ENCODE measurements at places on chromosomes 4 and X.

DNA sequence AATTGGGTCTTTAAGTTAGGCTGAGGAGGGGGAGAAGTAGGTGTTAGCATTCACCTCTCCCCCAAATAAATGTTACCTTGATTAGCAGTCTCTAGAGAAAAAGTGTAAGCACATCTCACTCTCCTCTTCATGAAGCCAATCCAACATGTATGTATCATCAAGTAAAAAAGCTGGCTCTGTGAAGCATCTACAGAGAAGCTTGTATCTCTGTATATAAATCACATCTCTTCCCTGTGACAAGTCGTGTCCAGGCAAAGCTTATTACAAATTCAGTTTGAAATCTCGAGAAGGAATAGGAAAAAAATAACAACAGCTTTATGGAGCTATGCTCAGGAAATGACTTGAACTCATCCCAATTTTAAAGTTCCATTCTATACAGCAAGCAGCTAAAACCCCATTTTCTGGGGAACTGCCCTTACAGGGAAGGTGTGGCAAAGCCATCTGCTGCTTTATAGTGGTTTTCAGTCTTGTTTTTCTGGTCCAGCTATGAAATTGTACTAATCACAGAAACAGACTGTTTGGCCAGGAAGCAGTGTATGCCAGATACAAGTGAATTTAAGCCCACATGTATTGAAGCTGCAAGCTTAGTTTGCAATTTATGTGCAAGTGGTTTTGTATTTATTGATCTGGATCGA lies 313.3 kb upstream of the NOCT start:
- DNase-seq: no peak

- DNase-seq: no peak
Observed at GRCh38 chr4:7183780-7184460, 8.4 kb upstream of the SORCS2 start.

GRCh38 chrX:119729408-119730201 lies 28.8 kb upstream of the SOWAHD start:
- DNase-seq: peak; percentile 48

DNA sequence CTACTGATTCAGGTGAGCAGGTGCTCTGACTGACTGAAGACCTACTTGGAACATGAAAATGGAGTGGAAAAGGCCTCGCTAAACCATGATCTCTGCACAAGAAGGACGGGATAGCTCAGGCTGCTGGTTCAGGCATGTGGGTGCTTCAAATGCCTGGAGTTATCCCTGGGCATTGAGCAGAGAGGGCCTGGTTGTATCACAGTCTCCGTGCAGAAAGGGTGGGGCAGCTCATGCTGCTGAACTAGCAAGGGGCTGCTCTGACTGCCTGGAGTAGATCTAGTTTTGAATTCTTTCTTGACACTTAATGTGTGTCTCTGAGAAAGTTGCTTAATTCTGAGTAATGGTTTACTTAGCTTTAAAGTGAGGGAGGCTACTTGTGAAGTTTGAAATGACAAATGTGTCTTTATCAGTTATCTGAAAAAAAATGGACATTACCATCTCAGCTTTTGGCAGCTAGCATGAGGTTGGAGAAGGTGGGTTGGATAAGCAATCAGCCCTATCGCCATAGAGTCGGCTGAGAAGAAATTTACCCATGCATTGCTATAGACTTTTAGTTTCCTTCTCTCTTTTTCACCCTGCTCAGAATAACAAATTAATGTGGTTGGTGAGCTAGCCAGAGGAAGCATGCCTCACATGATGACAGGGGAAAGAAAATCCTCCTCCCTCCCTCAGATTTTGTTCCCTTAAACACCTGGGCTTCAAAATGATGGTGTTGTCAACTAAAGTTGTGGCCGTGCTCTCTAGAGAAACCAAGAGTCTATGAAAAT lies 832.4 kb downstream of the STIM2 start:
- no peak for DNase-seq

- DNase-seq: no peak
Observed at GRCh38 chrX:103927030-103927429, 35.4 kb upstream of the TMSB15B start.

DNA sequence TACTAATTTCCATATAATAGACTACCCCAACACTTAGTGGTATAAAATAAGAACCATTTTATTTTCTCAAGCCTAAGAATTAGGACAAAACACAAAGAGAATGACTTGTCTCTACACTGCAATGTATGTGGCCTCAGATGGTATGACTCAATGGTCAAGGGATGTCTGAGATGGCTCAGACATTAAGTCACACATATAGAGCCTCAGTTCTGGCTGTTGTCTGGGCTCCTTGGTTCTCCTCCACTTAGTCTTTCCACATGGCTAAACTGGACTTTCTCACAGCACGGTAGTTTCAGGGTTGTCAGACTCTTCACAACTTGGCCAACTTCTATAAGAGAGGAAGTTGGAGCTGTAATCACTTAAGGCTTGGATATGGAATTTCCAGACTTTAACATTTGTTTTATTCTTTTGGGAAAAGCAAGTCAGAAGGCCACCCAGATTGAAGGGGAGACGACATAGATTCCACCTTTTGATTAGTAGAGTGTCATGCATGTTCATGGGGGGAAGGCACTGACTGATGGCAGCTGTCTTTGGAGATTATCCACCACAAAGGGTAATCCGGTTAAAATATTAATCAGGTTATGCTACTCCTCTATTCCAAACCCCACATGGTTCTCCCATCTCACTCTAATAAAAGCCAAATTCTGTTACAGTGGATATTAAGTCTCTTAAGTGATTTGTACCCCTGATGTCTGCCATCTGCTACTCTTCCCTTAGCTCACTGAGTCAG lies 9.4 kb downstream of the IL15 start:
- peak; percentile 57 for DNase-seq

- no peak for DNase-seq
Observed at GRCh38 chr4:1873291-1873690, 2.1 kb downstream of the NSD2 start.

GRCh38 chrX:27598312-27598711 lies 8.2 kb downstream of the DCAF8L2 start:
- DNase-seq: no peak

- no peak for DNase-seq
Observed at GRCh38 chrX:85996555-85996954, 50.8 kb downstream of the CHM start.

DNA sequence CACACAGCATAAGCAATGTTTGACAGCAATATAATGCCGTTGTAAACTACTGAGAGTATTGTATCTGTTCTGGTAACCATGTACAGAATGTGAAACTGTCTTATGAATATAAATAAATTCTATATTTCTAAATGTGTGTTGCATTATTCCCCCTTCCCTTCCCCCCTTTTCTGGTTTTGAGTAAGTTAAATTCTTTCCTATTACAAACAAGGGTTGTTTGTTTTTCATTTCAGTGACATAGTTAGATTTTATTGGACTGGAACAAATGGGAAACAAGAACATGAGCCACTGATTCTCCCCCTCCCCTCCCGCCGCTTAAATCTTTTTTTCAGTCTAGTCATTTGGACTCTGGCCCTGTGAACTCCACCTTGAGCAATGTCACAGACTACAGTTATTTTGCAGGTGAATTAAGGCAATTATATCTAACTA lies 69.8 kb downstream of the GPAT3 start:
- DNase-seq: no peak

DNA sequence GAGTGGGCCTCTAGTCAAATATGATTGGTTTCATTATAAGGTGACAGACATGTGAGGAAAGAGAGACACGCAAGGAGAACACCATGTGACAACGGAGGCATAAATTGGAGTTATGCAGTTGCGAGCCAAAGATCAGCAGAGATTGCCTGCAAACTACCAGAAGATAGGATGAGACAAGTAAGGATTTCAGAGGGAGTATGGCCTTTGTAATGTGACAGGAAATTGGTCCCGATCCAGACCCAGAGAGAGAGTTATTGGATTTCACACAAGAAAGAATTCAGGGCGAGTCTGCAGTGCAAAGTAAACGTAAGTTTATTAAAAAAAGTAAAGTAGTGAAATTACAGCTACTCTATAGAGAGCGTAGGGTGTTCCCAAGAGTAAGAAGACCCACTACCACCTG lies 35.7 kb upstream of the NDST4 start:
- no peak for DNase-seq

GRCh38 chr4:3145234-3145924 lies 70.9 kb downstream of the HTT start:
- DNase-seq: peak; percentile 22

DNA sequence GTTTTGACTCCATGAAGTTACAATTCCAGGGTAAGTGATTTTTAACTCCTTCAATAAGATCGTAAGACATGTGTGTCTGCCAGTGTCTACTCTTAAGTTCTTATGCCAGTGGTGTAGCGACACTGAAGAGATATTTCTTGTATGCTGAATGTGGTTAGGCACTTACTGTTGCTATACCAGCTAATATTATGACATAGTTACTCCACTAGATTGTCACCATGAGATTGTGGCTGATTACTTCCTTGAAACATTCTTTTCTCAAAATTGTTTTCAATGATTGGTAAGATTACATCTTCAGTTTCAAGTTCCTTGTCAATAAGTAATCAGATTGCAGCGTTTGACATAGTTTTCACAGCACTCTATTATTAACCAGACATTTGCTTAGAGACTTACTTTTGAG lies 60.6 kb upstream of the PAGE5 start:
- DNase-seq: no peak

DNA sequence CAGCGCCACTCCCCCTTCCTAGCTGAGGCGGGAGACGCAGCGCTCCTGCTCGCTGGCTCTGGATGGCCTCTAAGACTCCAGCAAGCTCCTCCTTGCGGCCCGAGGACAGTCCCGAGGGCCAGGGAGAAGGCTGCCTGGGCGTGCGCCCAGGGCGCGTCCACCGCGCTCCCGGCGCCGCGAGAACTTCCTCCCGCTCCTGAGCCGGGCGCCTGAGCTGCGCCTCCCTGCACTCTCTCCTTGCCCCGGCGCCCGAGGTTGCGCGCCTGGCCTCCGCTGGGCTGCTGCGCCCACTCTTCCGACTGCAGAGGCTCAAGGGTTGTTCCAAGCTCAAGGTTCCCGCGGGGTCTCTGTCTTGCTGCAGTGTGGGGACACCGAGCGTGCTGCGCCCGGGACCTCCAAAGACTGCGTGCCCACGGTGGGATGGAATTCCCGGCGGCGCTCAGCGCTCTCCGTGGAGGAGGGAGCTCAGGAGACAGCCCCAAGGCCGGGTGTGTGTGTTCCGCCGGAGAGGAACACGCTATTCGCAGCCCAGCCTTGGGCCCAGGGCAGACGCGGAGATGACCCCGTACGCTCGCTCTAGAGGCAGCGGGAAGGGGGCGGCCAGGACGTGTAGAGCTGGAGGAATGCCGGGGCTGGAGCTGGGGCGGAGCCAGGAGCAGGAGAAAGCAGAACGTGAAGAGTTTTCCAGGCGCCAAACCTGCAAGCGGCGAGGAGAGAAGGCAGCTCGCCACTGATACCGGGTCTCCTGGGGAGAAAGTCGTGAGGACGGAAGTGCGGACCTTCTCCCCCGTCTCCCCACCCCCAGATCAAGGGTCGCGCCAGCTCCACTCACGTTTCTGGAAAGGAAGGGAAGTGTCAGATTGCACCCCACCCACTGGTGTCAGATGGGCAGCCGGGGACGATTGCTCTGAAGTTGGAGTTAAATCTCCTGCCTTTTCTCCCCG lies at the start of gene ARHGAP6:
Gene ARHGAP6, minus strand, starts transcription at position 753 of the 944 bp plus-strand sequence. CDS start 1,092 bp downstream, outside the sequence.
- peak; percentile 30 for DNase-seq

DNA sequence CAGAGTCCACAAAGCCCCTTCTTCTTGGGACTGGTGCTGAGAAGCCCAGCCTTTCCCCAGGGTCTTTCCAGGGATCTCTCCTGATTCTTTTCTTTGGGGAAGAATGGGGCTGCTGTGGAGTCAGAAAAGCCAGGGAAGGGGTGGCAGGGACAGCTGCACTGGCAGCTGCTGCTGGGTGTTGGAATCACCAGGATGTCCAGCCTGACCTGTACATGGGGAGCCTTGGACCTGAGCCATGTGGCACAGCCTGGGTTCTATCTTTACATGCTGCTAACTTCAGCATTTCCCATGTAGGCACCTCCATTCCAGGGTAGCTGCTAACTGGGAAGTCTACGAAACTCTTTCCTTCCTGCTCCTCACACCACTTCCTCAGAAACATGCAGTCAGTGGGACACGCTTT lies 36.0 kb downstream of the MED28 start:
- no peak for DNase-seq

DNA sequence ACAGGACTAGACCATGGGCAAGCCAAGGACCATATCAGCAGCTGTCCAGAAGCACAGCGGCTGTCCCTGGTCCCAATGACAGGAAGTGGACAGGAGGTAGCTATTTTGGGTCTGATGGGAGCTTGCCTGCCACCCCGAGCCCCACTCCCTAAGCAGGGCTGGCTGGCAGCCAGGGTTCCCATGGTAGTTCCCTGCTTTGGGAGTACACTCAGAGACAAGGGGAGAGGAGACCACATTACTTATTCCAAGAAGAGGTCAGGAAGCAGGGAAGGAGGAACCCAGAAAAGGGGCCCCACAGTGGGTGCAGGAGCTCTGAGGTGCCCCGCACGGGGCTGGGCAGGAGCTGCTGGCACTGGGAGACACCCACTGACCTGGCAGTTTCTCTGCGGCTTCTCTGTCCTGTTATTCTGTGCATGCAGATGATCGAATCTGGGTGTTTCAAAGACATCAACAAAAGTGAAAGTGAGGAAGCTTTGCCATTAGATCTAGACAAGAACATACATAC lies 36.3 kb downstream of the HTT-AS start:
- no peak for DNase-seq

DNA sequence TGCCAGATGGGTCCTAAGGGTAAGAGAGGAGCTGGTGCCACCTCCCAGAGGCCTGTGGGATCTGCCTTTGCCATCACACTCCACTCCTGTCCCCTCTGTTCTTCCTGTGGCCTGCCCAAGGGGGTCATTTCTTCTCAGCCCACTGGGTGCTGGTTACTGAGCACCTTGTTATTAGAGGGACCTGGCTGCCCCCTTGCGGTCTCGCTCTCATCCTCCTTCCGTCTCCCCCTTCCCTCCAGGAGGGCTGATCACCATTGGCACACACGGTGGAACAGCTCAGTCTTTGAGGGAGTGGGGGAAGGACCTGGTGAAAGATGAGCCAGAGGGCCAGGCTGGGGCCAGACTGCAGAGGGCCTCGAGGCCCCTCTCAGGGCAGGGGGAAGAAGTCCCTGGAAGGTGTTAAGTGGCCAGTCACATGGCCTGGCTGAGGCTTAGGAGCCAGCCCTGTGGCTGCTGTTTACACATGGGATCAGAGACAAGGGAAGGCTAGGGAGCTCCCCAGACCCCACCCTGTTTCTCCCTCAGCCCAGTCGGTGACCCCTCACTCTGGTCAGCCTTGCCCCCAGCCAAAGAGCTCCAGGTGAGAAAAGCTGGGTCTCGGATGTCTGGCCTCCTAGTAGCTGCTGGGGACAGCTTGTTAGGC lies 68.1 kb downstream of the MTMR1 start:
- DNase-seq: no peak

DNA sequence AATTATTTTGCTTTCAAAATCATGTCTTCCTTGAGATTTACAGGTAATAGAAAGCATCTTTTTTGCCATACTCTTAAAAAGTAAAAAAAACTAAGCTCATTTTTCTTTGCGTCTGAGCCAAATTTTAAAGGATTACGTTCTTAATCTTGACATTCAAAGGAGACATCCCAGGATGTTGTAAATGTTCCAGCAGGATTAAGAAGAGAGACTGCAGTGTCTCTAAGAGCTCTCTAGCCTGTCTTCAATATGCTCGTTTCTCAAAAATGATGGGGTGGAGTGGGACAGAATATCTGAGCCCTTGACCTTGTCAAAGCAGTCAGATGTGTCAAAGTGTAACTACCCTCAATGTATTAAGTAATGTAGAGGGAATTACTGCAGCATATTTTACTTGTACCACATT lies 363.3 kb downstream of the PCDH7 start:
- DNase-seq: no peak

GRCh38 chr4:24190761-24191695 lies 301.2 kb upstream of the PPARGC1A start:
- no peak for DNase-seq

- DNase-seq: no peak
Observed at GRCh38 chrX:54479136-54480111, 16.6 kb downstream of the FGD1 start.

- DNase-seq: no peak
Observed at GRCh38 chr4:1353186-1354055, 6.4 kb downstream of the UVSSA start.

Data from stromal cell of bone marrow (primary cell).